ENCODE measurements at places on chromosomes 12 and 14. TPM values are rescaled to one million over a fixed set of nuclear protein-coding genes. Genes with fewer than 3 reads are reported as not detected.

DNA sequence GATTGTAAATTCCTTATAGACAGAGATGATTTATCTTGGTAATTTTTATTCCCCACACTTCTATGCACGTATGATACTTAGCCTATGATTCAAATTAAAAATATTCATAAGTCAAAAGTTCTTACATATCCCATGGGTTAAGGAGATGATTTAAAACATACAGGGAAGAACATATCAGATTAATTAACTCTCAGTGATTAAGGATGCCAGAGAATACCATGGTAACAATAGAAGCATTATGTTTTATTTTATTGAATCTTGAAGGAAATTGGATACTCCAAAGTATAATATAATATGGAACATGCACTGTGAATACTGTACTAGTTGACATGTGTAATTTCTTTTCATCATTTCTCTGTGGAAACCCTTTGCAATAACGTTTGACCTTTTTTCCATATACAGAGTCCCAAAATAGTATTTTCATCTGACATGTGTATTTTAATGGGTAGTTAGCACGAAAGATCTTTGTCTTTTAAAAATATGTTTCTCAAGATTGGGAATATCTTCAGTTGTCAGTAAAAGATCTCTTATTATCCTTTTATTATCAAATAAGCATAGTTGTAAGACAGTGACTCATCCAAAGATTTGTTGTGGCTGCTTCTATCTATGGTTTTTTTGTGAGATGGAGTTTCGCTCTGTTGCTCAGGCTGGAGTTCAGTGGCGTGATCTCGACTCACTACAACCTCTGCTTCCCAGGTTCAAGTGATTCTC, 166.7 kb downstream of the RAD51B start:
- DNase-seq = no peak

DNA sequence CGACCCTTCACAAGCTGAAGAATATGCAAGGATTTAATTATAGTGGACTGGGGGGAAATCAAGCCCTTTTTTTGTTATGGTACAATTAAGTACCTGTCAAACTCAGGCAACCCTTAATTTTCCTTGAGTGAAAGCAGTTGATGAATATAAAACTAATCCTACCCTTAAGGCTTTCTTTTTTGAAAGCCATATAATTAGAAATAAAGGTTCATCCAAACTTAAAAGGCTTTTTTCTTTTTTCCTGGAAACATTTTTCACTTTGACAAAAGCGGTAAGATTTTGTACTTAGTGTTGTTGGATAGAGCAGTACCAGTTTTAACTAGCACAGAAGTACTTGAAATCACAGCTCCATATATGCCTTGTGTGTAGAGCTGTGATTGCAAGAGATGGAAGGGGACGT, 91.9 kb upstream of the MANSC4 start:
- DNase-seq = no peak

DNA sequence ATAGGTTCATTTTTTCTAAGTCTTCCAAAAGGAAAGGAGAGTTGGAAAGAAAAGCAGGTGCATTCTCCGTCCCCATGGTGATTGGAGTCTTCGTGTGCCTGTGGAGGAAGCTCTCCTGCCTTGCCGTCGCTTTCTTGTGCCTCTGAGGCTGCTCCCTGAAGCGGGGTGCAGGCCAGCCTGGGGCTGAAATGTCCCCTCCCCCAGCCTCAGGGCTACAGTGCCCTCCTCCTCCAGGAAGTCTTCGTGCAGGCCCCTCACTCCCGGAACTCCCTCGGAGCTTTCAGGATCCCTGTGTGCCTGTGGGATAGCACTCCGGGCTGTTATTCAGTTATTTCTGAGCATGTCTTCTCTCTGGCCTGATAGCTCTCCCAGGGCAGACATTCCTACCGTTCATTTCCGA, 569.2 kb downstream of the VRK1 start:
- peak; percentile 63 for DNase-seq

DHRS2 gene
- total RNA-seq = 1.1 TPM

DNA sequence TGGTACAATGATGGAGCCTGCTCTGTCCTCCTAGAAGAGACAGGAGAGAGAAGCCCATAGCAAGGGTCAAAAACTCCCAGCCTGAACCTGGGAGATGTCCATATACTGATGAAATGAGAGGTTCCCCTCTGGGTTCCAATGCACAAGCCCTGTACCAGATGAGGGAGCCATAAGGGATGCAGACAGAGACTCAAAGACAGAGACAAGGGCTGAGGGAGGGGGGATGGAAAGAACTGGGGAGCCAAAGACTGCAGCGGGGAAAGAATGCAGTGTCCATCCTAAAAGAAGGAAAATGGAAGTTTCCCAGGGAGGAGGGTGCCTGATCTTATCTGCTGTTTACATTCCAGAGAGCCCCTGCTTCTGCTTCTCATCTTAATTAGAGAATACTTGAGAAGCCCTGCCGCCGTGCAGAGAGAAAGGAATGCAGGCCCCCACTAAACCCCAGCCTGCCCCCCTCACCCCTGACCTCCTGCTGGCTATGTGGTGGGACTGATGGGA, 27.7 kb downstream of the KRT18 start:
- DNase-seq = no peak

GRCh38 chr12:53949631-53950436, 4.9 kb upstream of the HOXC12 start:
- peak; percentile 75 for DNase-seq

PLEK2 gene
- not detected for total RNA-seq

SLC38A4 gene
- 1.3 TPM for total RNA-seq

IL31 gene
- not detected for total RNA-seq

All from H7 (cell line).